ENCODE measurements at places on chromosomes 3 and 15.

DNA sequence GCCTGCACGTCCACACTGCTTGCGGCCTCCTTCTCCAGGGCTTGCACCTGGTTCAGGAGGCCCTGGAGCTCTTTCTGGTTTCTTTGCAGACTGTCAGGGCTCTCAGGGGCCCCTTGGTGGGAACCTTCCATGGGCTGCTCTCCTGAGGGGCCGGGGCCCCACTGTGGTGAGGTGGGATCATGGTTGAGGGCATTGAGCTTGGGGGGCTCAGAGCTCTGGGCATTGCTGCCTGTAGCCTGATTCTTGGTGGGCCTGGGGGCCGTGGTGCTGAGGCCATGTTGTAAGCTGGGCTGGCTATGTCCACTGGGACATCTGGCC, 7.5 kb downstream of the XIRP1 start:
- DNase-seq = no peak

DNA sequence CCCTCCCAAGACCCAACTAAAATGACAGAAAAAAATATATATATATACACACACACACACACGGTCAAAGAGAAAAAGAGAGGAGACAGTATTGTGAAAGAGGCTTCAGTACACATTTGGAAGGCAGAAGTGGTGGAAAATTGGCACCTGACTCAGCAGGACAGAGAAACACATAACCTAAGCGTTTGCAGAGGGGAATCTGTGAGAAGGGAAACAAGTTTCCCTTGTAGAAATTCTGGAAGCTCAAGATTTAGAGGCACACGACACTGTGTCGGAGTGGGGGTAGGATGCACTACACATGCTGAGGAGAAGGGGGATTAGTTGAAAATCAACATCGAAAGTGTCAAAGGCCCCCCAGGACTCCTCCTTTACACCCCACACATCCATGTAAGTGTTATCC, 53.1 kb downstream of the PAK2 start:
- no peak for DNase-seq

- DNase-seq = no peak
Observed at GRCh38 chr3:134445636-134446035, 40.1 kb downstream of the ANAPC13 start.

DNA sequence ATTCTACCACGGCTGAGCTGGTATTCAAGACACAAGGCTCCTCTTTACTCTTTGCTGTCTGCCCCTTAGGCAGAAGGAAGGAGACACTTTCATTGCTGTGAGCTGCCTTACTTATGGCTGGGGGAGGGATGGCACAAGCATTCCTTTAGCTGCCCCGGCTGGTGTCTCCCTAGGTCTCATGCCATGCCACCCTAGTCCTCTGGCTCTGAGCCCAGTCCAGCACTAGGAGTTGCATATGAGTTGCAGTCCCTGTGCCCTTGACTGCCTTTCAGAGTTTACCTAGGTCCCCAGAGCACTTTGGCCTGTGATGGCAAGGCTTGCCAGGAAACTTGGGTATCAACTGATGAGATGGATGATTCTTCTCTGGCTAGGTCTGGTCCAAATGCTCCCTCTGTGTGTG, 296.4 kb downstream of the RBMS3 start:
- no peak for DNase-seq

DNA sequence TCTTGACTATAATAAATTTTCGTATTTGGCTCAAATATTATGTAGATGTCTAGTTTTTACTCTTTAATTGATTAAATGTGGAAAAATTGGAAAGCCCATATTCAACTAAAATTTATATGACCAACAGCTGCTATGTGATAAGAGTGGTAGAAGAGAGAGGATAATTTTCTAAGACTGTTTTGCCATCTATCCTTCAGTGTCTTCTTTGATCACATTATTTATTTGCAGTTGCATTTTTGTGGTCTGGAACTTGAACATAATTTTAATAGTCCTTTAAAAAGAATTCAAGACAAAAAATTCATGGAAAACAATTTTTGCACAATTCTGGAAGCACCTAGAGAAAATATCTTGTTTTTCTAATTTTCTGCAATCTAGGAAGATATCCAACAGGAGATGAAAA, 213.3 kb upstream of the THBS1 start:
- DNase-seq = no peak

DNA sequence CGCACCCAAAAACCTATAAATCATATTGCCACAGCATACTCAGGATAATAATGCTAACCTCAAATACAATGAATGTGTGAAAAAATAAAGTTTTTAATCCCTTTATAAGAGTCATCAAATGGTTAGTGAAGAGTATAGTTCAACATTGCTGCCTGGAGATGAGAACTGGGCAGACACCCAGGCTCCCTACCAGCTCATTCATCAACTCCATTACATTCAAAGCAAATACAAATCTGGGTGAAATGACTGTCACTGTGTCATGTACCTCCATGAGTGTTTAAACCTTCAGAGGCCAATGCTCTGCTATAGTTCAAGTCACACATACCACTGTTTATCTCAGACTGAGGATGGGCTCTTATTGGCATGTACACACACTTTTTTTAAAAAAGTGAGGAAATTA, 167.2 kb upstream of the KCNMB2 start:
- no peak for DNase-seq

DNA sequence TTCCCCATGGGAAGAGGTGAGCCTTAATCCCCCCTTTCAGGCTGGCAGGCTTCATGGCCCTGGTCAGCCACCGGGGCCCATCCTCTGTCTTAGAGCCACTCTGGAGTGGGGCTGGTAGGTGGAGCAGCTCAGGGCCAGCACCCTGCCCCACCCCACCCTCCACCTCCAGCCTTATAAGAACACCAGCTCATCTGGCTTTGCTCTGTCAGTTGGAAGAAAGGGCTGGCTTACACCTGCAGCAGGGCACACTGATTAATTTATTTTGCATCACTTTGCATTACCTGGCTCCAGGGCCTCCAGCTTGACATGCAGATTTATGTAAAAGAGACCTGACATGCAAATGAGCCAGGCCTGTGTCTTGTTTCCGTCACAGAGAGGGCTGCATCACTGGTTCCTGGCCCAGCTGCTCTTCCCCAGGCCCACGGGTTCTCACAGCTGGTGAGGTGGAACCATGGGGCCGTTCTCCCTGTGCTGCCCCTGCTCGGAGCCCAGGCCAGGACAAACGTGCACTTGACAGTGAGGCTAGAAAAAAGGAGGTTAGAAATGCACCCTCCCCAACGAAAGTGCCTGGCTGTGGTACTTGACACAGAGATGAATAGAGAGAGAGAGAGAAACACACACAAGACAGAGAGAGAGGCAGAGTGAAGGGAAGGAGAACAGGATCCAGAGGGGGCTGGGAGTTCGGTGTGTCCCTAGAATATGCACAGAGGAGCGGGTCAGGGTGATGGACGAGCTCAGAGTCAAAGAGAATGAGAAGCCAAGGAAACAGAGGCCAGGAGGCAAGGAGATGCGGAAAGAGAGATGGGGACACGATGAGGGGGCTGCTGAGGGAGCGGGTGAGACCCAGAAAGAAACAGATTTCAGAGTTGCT, 44.5 kb upstream of the MAGEF1 start:
- DNase-seq = no peak

- no peak for DNase-seq
Observed at GRCh38 chr15:91526424-91526823, 327.1 kb upstream of the SLCO3A1 start.

DNA sequence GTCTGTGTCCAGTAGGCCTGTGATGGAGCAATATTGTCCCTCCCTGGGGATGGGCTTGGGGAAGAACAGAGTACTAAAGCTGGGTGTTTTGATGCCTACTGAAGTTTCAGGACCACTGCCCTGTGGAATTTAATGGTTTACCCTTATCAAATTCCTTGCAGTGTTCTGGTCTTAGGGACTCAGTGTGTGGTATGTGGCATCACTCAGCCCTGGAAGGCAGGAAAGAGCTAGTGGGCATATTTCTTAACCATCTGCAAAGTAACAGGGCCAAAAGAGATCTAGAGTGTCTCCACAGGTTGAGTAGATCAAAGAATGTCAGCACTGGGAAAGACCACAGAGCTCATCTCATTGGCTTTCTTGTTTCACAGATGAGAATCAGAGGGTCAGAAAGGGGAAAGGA, 11.8 kb upstream of the SCN10A start:
- no peak for DNase-seq

- no peak for DNase-seq
Observed at GRCh38 chr3:100796556-100796955, 87.3 kb downstream of the TFG start.

DNA sequence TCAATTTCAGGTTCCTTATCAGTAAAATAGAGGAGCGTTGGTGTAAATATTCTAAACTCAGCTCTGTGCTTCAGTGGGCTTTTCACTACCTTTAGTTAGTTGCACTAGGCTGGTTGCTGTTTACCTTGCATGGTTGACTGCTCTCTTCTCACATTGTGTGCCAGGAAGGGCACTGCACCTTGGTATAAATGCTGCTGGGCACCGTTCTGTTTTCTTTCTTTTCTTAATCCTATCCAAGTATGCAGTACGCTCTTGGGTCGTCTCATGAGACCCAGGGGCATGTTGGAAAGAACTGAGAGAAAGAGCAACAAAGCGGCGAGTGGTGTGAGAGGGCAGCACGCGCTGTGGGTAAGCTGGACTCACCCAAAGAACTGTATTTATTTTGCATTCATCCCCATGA, 22.4 kb downstream of the KCNMB2 start:
- no peak for DNase-seq

- DNase-seq = no peak
Observed at GRCh38 chr3:184290331-184290730, 8.7 kb upstream of the PSMD2 start.

DNA sequence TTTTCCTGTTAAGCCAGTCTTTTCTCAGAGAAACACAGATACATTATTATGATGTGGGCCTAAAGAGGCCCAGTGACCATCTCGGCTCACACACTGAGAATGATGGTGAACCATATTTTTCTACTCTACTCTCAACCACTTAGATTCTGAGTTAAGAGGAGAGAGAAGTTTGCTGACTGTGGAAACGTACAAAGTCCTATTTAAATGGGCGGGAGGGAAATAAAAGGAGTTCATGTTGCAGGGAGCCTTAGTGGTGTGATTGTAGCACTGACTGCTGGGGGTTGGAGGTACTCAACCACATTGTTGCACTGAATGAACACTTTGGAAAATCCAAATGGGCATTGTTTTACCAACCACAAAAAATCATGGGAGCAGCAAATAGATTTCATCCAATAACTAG, 51.0 kb downstream of the ATP8B4 start:
- no peak for DNase-seq

DNA sequence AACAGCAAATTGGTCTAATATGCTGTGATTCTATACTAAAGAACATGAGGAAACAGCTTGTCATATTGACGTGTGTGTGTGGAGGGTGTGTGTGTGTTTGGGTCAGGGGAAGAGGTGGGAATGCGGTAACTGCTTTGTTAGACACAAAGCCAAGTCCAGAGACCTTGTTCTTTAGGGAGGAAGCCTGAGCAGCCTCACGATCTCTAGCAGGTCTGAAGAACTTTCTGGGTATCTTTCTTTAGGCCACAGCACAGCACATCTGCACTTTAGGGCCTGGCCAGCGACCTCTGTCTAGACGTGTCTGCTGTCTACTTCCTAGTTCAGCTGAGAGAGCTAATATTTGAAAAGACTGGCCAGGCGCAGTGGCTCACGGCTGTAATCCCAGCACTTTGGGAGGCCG, 220.0 kb upstream of the TPRG1 start:
- no peak for DNase-seq

GRCh38 chr15:48001393-48002039, 119.3 kb upstream of the SLC24A5 start:
- no peak for DNase-seq

GRCh38 chr3:107275511-107275910, 101.7 kb upstream of the CCDC54 start:
- DNase-seq = no peak

- DNase-seq = no peak
Observed at GRCh38 chr15:92159906-92160841, 233.5 kb upstream of the ST8SIA2 start.

DNA sequence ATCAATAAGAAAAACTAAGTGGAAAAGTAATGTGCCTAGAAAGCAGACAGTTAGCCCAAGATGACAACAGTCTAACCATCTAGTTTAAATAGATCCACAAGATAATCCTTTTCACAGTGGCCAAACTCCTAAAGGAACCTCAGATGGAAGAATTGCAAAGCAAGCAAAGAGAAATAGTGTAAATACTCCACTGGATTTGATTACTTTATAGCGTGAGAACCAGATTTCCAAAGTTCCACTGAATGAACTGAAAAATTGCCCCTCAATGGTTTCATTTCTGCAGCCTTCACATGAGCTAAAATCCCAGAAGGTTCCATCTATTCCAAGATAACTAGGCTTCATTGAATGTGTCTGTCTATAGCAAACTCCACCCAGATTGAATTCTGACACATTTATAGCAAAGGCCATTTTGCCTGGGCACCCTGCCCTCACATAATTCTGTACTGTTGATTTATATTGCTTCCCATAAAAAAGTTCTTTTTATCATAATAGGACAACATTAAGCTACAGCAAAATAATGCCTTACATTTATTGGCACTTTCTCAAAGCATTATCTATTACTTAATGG, 129.7 kb upstream of the THBS1 start:
- DNase-seq = no peak

GRCh38 chr3:131669600-131669999, 166.8 kb upstream of the MRPL3 start:
- DNase-seq = no peak

- DNase-seq = no peak
Observed at GRCh38 chr3:117263270-117263669, 553.7 kb downstream of the TUSC7 start.

- DNase-seq = no peak
Observed at GRCh38 chr15:99686290-99686689, 46.9 kb downstream of the LYSMD4 start.

DNA sequence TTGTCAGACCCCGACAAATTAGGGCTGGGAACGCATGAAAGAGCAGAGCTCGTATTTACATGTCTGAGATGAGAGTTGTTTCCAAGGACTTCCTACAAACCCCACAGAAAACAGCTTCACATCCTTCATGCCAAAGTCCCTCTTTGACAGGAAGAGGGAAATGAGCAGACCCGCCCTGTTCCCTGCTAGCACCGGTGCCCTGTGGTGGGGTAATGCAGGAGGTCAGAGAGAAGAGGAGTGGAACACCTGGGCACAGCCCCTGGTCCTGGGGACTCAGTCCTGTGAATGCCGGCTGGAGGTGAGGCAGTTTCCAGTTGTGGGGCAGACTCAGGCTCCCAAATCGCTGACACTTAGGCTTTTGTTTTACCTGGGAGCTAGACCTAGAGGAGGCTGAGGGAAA, 4.0 kb downstream of the PLA2G4D start:
- no peak for DNase-seq

GRCh38 chr3:14540821-14541385, 761 bp upstream of the GRIP2 start:
- DNase-seq = no peak

GRCh38 chr15:63135804-63136203, 14.1 kb downstream of the LACTB start:
- no peak for DNase-seq

GRCh38 chr3:16140894-16141285, 33.6 kb upstream of the GALNT15 start:
- no peak for DNase-seq

- DNase-seq = no peak
Observed at GRCh38 chr15:80567721-80568157, 127.4 kb upstream of the ABHD17C start.

GRCh38 chr3:71702131-71703024, 22.8 kb downstream of the EIF4E3 start:
- no peak for DNase-seq
